ENCODE measurements at places on chromosomes 11 and 22.
A peak's percentile ranks its signal among the peaks of the same experiment; 100 is the strongest.

- no peaks in the 10 kb centered on the region for H3K27me3 ChIP-seq
- DNase-seq, result no peak
- H3K4me1 ChIP-seq, result no peaks in the 10 kb centered on the region
- H3K4me3 ChIP-seq, result no peak overlapping the region
- H3K27ac ChIP-seq, result no peak overlapping the region
Measured at GRCh38 chr11:5367448-5368074, 16.1 kb upstream of the OR51M1 start.

- DNase-seq, result no peak
- H3K27me3 ChIP-seq, result no peaks in the 10 kb centered on the region
- H3K36me3 ChIP-seq, result no peaks in the 10 kb centered on the region
- no peak overlapping the region for H3K27ac ChIP-seq
- H3K4me1 ChIP-seq, result peaks cover 68% of the 10 kb centered on the region
Measured at GRCh38 chr11:48052183-48053044, 72.1 kb downstream of the PTPRJ start.

DNA sequence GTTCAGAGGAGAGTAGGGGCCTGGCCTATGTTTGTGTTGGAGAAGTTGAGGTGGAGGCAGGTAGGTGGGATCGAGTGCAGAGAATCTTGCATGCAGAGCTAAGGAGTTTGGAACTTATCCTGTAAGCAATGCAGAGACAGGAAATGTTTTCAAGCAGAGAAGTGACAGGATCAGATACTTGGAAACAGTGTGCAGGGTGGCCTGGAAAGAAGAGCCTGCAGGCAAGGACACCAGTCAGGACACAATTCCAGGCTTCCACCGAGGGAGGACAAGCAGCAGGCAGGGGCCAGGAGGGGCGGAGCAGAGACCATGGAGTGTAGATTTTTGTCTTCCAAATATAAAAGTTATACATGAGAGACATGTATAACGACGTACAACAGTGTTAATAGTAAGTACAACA lies 26.9 kb upstream of the CECR2 start:
- no peaks in the 10 kb centered on the region for H3K27me3 ChIP-seq
- H3K27ac ChIP-seq, result no peak overlapping the region
- no peaks in the 10 kb centered on the region for H3K36me3 ChIP-seq
- no peak for DNase-seq

- DNase-seq, result no peak
- peaks cover 30% of the 10 kb centered on the region for H3K4me1 ChIP-seq
- no peaks in the 10 kb centered on the region for H3K36me3 ChIP-seq
- H3K4me3 ChIP-seq, result no peak overlapping the region
- no peaks in the 10 kb centered on the region for H3K27me3 ChIP-seq
Measured at GRCh38 chr11:1589996-1590395, 4.9 kb upstream of the KRTAP5-1 start.

DNA sequence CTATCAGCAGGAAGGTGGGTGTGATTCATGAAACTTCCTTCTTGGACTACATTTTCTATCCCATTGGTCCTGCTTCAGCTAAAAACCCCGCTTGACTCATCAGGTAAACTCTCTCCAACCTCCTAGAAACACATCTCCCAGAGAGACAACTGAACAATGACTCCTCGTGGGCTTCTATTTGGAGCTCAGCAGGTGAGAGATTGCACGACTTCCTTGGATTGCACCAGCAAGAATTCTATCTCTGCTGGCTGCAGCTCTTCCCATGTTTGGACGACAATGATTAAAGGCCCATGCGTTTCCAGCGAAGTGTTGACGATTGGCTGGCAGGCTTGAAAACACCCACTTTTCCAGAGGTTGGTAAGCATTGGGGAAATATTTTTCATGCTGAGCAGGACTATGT lies 216.1 kb upstream of the NTM start:
- H3K36me3 ChIP-seq, result no peaks in the 10 kb centered on the region
- DNase-seq, result no peak

DNA sequence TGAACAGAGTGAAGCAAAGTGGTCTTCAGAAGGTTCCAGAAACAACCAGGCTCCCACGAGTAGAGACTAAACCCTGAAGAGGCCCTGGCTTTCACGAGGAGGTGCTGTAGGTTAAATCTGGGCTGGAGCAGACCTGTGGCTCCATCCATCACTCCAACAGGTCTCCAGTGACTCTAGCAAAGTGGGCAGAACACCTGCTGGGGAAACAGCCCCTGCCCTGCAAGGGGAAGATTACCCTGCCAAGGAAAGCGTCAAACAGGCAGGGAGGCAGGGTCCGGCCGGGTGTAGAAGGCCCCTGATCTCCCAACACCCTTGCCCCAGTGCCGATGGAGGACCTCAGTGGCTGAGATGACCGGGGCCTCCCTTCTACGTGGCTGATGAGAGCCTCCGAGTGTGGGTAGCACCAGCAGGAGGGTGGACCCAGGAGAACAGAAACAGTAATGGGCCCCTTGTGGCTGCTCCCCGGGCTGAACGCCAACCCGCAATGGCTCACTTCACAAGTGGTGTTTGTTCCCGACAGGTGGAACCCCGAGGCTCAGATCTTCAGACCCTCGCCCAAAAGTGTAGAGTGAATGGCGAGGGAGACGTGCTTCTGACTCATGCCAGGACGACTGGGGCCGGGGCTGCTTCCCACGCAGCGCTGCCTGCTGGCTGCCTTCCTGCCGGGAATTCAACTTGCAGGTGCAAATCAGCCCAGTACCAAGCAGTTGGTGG lies 112.0 kb downstream of the SHANK2 start:
- H3K36me3 ChIP-seq, result no peaks in the 10 kb centered on the region
- no peak overlapping the region for H3K27ac ChIP-seq
- no peaks in the 10 kb centered on the region for H3K27me3 ChIP-seq
- H3K4me1 ChIP-seq, result no peaks in the 10 kb centered on the region
- DNase-seq, result no peak

- H3K27me3 ChIP-seq, result no peaks in the 10 kb centered on the region
- H3K36me3 ChIP-seq, result no peaks in the 10 kb centered on the region
- no peak for DNase-seq
- no peaks in the 10 kb centered on the region for H3K4me1 ChIP-seq
Measured at GRCh38 chr11:15775015-15775541, 581.3 kb downstream of the SOX6 start.

DNA sequence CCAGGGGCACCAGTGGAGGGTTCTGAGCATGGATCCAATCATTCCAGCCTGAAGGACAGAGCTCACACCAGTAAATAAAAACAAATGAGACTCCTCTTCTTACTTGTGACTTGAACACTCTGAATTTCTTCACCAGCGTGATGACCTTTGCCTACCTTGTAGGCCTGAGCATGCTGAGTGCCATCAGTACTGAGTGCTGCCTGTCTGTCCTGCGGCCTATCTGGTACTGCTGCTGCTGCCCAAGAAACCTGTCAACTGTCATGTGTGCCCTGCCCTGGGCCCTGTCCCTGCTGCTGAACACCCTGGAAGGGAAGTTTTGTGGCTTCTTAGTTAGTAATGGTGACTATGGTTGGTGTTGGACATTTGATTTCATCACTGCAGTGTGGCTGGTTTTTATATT lies 23.9 kb downstream of the MRGPRX4 start:
- no peaks in the 10 kb centered on the region for H3K4me1 ChIP-seq
- H3K36me3 ChIP-seq, result no peaks in the 10 kb centered on the region
- H3K27me3 ChIP-seq, result no peaks in the 10 kb centered on the region
- H3K27ac ChIP-seq, result no peak overlapping the region

DNA sequence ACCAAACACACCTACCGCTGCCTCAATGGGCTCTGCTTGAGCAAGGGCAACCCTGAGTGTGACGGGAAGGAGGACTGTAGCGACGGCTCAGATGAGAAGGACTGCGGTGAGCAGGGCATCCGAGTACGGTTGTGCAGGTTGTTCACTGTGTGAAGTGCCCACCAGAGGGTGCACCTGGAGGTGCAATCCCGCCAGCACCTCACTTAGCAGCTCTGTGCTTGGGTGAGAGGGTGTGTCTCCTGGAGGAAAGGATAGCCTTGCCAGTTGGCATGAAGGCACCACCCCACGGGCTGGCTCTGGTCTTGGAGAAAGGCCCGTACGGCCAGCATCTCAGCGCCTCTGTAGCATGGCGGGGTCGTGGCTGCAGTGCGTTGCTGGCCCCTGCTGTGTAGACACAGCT lies 39.4 kb downstream of the ST14 start:
- no peaks in the 10 kb centered on the region for H3K36me3 ChIP-seq
- no peak for DNase-seq
- no peaks in the 10 kb centered on the region for H3K4me1 ChIP-seq

- H3K27ac ChIP-seq, result no peak overlapping the region
- peak; percentile 75 for DNase-seq
- no peak overlapping the region for H3K4me3 ChIP-seq
Measured at GRCh38 chr11:33808228-33808828, 34.0 kb upstream of the FBXO3 start.

DNA sequence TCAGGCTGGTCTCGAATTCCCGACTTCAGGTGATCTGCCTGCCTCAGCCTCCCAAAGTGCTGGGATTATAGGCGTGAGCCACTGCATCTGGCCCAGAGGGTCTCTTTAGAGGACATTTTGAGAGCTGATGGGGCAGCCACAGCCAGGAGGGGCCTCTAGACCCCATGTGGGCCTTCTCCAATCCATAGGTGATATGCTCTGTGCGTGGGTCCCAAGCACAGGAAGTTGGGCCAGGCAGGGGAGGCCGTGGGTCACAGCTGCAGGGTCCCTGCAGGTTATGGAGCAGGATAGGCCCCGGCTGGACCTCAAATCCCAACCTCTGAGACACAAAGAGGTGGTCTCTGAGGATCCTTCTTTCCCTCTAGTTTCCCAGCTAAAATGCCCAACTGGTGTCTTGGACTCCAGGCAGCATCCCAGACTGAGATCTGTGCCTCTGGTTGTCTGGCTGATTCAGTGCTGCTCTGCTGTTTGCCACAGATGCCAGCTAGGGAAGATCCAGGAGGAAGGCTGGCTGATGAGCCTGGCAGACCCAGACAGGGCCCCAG lies 1.5 kb downstream of the LRRC75B start:
- H3K4me3 ChIP-seq, result no peak overlapping the region
- H3K4me1 ChIP-seq, result peaks cover 4% of the 10 kb centered on the region
- H3K36me3 ChIP-seq, result no peaks in the 10 kb centered on the region
- no peaks in the 10 kb centered on the region for H3K27me3 ChIP-seq

DNA sequence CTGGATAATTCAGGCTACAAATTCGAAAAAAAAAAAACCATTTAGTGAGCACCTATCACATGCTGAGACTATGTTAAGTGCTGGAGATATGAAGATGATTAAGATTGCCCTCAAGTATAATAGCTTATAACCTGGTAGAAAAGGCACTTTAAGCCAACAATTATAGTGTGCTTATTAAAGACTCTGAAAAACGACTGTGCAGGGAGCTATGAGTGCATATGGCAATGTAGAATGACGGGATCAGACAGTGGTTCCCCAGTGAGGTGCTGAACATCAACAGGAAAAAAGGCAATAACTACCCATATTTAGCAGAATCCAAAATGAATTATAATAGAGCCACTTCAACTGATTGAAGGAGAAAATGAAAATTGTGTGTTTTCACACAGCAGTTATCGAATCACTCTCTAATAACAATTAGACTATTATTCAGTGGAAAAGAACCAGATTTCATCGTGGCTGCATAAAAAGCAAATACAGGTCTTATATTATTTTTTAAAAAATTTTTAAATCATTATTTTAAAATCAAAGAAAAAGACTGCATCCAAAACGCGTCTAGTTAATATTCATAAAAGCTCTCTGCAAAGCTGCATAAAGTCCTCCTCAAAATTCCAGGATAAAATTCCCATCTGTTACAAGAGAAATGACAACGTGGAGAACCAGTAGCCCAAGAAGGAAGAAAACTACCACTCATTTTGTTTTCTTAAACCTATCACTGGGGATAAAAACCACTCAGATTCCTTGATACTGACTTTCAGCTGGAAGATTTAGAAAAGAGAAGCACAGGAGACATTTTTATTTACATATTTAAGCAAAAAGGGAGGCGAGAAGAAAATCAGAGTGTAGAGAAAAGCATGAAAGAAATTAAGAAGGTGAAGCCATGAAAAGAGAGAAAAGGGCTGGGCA lies 1.1 kb downstream of the MTMR2 start:
- H3K36me3 ChIP-seq, result no peaks in the 10 kb centered on the region
- no peaks in the 10 kb centered on the region for H3K27me3 ChIP-seq
- H3K4me3 ChIP-seq, result peak overlapping the region; percentile 93
- H3K27ac ChIP-seq, result peak overlapping the region; percentile 58
- peaks cover 26% of the 10 kb centered on the region for H3K4me1 ChIP-seq
- no peak for DNase-seq

Data from CD4-positive, alpha-beta memory T cell (primary cell).